Activated CD4-positive, alpha-beta T cell treated with anti-CD3 and anti-CD28 coated beads, Interleukin-2, Interleukin-6, amounts not matched to agents 100 ng/mL and 50 ng/mL, durations not matched to agents 16 hours and 8 hours (primary cell): ENCODE measurements at places on chromosomes 13 and 19.

- DNase-seq: no peak
Observed at GRCh38 chr19:53870485-53870844, 2.8 kb downstream of the MYADM start.

DNA sequence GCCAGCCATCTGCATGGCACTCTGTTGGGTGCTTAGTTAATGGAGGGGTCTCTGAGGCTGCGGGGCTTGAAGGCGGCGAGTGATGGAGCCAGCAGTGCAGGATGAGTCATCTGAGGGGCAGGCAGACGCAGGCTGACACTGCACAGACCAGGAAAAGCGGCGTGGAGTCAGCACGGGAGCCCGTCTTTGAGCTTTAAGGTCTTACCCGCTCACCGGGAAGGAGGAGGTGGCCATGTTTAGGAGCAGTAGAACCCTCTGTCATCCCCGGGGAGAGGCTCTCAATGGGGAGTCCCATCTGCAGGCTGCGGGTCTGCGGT is 13.1 kb downstream of the NAXD start:
- DNase-seq: no peak

DNA sequence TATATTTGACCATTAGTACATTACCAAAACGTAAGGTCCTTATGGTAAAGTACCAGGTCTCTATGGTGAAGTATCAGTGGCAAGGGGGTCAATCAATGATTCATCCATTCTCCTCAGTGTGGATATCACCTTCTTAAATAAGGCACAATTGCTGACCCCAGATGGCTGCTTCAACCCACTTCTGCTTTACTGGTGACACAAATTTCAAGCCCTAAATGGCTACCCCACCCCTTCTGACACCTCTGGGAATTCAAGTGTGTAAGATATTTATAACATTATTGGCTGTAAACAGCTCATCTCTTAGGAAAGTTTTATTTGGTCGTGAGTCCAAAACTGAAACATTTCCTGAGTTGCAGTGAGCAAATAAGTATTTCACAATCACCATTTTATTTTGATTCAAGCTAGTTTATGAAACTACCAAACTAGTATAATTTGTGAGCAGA is 7.9 kb upstream of the WBP4 start:
- no peak for DNase-seq

GRCh38 chr13:32031025-32031814 is at the start of gene FRY:
Gene FRY (plus strand): TSS chr13:32031774. CDS start chr13:32031796, 22 bp downstream.
- peak; percentile 69 for DNase-seq

GRCh38 chr13:35648201-35648600 is 171.7 kb upstream of the MAB21L1 start:
- DNase-seq: no peak
